ENCODE measurements at places on chromosomes 2 and 18. TPM values are rescaled to one million over a fixed set of nuclear protein-coding genes. Genes with fewer than 3 reads are reported as not detected.
A peak's percentile ranks its signal among the peaks of the same experiment; 100 is the strongest.

Gene IL1RN
- 44.7 TPM for total RNA-seq

DNA sequence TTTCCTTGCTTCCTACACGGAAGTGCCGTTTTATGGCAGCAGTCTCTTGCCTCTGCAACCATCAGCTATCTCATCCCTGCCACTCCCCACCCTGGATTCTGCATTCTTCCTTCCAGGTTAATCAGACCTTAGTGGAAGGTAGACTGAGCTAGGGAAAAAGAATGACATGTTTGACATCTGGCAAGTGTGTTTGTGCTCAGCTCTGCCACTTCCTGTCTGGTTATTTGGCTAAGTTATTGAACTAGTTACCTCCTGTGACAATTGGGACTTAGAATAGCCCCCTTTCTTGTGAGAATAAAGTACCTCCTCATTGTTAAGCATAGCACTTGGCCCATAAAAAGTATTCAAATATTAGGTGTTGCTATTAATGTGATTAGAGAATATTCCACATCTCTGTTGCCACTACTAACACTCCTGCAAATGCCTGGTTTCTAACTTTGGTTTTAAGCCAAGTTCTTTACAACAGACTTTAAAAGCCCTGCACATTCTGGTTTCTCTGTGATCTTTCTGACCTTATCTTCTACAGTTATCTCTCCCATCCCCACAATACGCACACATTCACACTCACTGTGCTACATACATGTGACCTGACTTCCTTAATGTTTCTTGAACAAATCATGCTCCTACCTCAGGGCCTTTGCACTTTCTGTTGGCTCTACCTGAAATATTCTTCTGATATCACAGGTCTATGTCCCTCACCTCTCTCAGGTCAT is 10.8 kb upstream of the MAPRE2 start:
- DNase-seq = no peak

GRCh38 chr2:3113122-3113521 is 264.5 kb downstream of the EIPR1 start:
- no peak for DNase-seq

DNA sequence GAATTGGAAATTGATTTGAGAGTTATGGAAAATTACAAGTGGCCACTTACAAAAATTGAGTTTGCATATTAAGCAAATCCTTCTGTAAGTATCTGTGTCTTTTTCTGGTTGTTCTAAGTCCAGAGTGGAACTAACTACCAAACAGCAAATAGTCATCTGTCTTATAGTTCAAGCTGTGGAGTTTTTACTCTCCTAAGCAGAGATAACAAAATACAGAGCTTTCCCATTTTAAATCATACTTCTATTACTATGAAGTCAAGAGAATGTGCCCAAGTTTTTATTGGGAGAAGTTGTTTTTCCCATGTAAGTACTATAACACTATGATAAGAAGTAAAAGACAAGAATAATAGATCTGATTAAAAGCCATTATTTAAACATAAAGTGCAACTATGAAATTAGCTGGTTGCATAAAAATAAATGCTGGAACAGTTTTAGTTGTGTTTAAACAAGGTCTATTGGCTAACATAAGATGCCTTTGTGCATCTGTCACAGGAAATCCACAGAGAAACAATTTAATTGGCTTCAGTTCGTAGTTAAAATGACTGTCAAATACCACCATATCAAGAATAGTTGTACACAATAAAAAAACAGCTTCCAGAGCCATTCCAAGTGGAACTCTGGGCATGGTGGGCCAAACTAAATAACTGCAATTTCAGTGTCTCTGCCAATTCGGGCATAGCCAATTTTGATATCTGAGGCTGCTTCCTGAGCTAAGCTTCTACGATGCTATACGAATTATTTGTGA is 1467.4 kb upstream of the NXPH2 start:
- no peak for DNase-seq

DNA sequence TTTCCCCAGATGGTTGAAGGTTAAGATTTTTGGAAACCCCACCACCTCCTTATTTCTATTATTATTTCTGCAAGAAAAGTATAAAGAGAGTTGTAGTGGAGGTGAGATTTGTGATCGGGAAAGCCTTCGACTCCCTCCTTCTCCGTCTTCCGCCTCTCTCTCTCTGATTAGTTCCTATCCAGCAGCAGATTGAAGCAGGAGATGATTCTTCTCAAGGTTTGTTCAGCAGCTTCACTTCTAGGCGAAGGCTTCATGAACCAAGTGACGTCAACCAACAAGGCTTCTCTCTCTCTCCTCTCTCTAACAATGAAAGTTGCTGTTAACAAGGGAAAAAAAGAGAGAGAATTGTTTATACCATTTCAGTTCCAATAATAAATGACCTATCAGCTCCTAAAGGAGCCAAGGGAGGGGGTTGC is at the start of gene BAZ2B:
TSS of gene BAZ2B (minus strand) at position 263 of the 416 bp plus-strand sequence. CDS start 137,829 bp downstream, outside the sequence.
- DNase-seq = peak; percentile 88

DNA sequence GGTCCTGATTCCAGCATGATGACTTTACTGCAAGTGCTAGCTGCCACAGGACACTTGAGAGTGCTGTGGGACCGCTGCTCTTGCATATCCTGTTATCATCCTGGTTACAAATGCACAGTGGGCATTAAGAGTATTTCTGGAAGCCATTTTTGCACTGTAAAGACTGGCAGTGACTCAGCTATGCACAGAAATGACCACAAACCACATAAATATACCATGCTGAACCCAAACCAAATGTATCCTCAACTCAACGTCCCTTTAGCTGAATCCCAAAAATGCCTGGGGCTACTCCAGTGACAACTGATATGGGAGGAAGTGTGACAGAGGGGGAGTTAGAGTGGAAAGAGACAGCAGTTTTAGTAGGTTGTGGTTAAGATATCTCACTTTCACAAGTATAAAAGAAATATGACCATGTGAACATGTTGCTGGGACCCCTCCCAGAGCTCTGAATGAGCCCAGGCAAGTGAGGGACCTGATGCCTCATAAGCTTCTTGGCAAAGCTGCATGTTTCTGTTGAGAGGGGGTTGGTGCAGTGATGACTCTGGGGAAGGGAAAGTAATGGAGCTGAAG is 37.3 kb downstream of the RHBDD1 start:
- DNase-seq = no peak

DNA sequence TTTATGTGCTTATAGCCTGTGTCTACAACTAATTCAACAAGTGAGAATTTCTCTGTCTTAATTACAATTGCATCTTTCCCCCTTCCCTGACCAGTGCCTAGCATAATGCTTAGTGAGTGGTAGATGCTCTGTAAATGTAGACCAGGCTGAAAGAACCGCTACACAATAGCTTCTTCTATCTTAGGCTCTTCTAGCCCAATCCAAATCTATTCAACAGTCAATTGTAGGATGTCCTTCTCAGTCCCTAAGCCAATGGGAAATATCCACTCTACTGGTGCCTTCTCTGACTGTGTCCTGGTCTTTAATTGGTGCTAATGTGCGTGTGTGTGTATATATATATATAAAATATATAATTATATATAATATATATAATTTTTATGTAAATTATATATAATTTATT is 34.1 kb upstream of the GCC2 start:
- no peak for DNase-seq

DNA sequence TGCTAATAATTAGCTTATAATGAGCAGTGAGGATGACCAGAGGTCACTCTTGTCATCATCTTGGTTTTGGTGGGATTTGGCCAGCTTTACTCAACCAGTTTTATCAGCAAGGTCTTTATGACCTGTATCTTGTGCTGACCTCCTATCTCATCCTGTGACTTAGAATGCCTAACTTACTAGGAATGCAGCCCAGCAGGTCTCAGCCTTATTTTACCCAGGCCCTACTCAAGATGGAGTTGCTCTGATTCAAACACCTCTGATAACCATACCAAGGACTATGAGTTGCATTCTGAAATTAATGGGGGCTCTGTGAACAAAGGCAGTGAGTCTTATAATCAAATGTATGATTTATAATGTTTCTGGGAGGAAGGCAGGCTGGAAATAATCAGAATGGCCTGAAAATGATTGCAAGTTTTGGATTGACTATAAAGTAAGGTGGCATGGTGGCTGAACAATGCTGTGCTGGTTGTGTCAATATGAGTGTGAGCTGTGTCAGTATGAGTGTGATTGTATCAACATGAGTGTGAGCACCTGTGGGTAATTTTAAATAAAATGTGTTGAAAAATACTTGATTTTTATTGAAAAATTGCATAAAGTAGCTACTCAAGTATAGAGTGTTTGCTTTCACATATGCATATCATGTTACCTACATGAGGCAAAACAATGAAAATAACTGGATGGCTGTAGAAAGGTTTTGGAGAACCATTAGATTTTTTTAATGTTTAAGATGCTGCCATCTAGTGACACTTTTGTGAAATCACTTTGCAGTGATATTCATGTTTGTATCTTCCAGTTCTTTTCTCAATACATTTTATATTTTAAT is 103.0 kb downstream of the KYNU start:
- peak; percentile 32 for DNase-seq

- DNase-seq = no peak
Observed at GRCh38 chr18:12377556-12378197, 650 bp upstream of the AFG3L2 start.

Gene KIF1A
- total RNA-seq = 8.9 TPM

GRCh38 chr2:216754336-216754735 is 59.0 kb upstream of the IGFBP5 start:
- DNase-seq = no peak

GRCh38 chr2:170313347-170313991 is 135.5 kb downstream of the MYO3B start:
- peak; percentile 76 for DNase-seq

- DNase-seq = no peak
Observed at GRCh38 chr2:139550873-139551272, 770.7 kb upstream of the NXPH2 start.

- DNase-seq = peak; percentile 4
Observed at GRCh38 chr2:218570850-218571249, 2.2 kb downstream of the CNOT9 start.

DNA sequence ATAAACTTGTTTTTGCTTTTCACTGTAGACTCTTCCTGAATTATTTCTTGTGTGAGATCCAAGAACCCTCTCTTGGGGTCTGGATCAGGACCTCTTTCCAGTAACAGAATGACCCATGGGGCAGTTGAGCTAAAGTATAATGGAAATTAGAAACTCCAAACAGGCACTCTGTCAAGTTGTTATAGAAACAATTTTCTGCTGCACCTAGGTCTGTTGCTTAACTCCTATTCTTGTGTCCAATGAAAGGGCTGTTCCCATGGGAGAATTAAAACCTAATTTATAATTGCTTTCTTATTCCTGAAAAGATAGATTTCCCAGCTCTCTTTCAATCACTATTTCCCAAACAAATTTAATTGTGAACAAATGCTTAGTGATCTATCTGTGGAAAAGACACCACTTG is 1341.3 kb upstream of the PIK3C3 start:
- peak; percentile 8 for DNase-seq

- DNase-seq = peak; percentile 78
Observed at GRCh38 chr2:3535794-3536681, 16.7 kb upstream of the ADI1 start.

Gene CREG2
- total RNA-seq = 0.92 TPM

DNA sequence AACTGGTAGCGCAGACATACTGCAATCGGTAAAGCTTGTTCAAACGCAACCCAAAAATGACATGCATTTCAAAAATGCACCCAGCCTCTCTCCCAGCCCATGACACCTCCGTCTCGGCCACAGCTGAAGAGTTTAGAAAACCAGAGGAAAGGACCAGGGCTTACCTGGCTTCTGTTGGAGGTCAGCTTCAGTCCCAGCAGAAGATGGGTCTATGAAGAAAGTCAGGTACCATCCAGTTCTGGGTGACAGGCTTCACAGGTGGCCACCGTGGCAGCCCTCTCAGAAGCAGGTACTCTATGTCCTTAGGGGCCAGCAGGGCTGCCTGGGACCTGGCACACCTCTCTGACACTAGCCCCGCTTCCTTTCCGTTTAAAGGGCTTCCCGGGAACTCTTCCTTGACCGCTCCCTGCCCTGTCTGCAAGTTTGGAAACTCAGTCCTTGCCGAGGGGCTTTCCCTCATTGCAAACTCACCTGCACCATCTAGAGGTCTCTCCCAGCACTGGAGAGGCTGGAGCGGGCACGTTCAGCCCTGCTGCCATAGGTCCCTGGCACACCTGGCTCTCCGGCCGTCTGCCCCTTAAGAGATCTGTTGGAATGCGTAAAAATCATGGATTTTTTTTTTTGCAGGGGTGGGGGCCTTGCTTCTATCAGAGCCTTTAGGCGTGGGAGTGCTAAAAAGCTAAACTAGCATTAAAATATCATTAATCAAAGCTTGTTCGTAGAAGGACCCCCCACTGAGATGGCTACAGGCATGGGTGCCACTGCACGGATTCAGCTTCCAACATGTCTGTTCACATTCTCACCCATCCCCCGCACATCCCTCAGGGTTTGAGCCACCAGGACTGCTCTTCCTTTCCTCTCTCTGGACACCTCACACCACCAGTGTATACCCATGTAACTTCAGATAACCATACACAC is at the start of gene EDAR:
TSS of gene EDAR (minus strand) at position 425 of the 918 bp plus-strand sequence. CDS start 58,206 bp downstream, outside the sequence.
- peak; percentile 82 for DNase-seq

- peak; percentile 45 for DNase-seq
Observed at GRCh38 chr2:47867205-47867604, 39.1 kb downstream of the FBXO11 start.

Gene EGR4
- not detected for total RNA-seq

GRCh38 chr2:160921386-160921964 is 238.8 kb upstream of the TANK start:
- DNase-seq = peak; percentile 44

DNA sequence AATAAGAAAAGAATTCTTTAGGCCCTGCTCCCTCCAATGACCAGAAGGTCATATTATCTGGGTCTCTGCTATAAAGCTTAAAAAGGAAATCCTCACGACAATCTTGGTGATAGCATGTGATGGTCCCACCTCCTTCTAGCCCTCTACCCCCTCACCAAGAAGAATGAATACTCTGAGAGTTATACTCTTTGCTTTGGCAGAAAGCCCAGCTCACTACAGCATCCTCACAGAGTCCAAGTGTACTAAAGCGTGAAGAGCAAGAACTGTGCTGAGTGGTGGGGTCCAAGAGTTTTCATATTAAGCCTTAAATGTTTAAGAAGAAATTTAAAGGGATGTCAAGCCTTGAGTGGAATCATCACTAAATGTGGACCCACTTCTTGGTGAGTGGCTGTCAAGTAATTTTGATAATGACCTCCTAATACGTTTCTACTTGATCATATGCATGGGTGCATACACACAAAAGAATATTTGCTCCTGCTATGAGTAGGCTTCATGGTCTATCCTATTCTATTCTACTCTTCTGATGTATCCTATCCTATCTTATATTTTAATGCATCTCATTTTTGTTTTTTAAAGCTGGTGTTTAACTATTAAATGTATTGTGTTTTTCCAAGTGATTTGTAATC is 16.5 kb upstream of the SERPINB7 start:
- DNase-seq = no peak

Gene EFEMP1
- total RNA-seq = 75.8 TPM

GRCh38 chr18:45503990-45504389 is 111.3 kb upstream of the SLC14A2 start:
- no peak for DNase-seq

- peak; percentile 95 for DNase-seq
Observed at GRCh38 chr2:203732092-203732952, 25.9 kb downstream of the CD28 start.

Gene PLCD4
- 31.0 TPM for total RNA-seq

GRCh38 chr2:82062463-82062862 is 1757.9 kb upstream of the LRRTM1 start:
- no peak for DNase-seq

Data from tongue (tissue), 3 donors.